Fibroblast of skin of left quadriceps (primary cell): ENCODE measurements at places on chromosomes 4 and X.

DNA sequence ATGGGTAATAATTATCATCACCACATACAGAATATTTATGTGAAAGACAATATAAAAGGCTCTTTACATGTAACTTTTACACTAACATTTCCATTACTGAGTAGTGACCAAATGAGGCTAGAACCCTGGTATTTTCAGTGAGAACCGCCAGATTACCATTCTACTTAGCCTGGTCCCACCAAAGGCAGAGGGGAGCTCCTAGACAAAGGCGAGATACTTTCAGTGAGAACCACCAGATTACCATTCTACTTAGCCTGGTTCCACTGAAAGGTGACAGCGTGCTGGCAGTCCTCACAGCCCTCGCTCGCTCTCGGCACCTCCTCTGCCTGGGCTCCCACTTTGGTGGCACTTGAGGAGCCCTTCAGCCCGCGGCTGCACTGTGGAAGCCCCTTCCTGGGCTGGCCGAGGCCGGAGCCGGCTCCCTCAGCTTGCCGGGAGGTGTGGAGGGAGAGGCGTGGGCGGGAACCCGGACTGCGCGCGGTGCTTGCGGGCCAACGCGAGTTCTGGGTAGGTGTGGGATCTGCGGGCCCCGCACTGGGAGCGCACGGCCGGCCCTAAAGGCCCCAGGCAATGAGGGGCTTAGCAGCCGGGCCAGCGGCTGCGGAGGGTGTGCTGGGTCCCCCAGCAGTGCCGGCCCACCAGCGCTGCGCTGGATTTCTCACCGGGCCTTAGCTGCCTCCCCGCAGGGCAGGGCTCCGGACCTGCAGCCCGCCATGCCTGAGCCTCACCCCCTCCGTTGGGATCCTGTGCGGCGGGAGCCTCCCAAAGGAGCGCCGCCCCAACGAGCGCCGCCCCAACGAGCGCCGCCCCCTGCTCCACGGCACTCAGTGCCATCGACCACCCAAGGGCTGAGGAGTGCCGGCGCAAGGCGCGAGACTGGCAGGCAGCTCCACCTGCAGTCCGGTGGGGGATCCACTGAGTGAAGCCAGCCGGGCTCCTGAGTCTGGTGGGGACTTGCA lies 1276.1 kb downstream of the PCDH7 start:
- no peak for DNase-seq

GRCh38 chrX:110172215-110172614 lies 145.7 kb downstream of the AMMECR1 start:
- DNase-seq = no peak

DNA sequence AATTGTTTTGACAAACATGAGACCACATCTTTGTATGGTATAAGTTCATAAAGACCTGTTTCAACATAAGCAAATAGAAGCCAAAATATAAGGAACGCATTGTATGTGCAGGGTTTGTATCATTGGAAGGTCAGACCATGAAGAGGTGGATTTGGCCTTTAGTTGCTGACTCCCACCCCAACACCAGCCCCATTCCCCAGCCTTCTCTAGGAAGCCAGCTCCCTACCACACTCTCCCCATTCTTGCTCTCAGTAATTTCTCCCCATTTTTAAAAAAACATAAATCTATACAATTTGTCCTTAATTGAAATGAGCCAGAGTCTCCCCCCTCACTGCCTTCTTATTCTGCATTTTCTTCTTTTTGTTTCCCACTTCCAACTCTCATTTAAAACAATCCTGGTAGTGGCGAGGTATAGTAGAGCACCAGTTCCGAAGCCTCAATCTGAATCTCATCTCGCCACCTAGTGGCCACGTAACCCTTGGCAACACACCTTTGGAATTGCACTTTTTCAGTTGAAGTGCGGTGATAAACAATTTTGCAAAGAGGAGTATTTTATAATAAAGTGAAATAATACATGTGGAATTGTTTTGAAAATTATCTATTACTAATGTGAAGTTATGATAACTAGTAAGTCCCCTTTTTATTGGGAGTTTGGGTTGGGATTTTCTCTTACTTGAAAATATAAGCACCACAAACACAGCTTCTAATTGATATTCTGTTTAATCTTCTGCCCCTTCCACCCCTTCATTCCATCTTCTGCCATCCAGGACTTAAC lies 126.6 kb downstream of the ASB9 start:
- DNase-seq = no peak

- no peak for DNase-seq
Observed at GRCh38 chr4:170697045-170697444, 607.3 kb upstream of the AADAT start.

DNA sequence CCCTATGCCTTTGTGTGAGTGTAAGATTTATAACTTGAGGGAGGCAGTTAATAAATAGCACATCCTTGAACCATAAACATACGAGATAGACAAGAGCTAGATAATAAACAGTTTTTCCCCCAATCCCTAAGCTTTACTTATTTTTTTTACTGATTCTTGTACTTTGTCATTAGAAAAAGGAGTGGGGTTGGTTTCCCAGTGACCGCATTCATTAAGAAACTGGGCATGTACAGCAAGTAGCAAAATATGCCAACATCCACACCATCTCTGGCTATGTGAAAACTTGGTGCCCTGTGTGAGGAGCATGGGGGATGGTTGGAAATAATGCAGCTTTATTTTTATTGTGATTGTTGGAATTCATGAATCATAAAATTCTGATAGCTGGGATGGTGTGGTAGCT lies 176.2 kb downstream of the CBR4 start:
- no peak for DNase-seq

DNA sequence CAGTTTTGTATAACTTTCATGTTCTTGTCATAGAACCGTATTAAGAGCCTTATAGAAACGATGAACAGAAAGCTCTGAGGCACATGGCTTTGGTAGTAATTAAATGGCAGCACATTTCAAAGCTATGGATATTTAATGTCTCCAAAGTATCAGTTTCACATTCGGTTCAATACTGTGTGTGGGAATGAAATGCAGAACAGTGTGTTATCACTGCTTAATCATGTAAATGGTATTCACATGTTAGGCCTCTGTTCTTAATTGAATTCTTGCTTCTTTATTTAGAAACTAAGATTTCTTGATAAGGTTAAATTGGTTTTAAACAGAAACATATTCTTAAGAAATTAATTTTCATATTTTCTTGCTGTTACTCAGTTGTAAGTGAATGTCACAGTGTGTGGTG lies 701.0 kb upstream of the PITX2 start:
- DNase-seq = peak; percentile 33

- peak; percentile 31 for DNase-seq
Observed at GRCh38 chr4:123198706-123199105, 197.9 kb upstream of the SPRY1 start.

- DNase-seq = no peak
Observed at GRCh38 chrX:40514376-40514775, 66.4 kb upstream of the ATP6AP2 start.

- DNase-seq = no peak
Observed at GRCh38 chr4:23614284-23614892, 275.5 kb downstream of the PPARGC1A start.

DNA sequence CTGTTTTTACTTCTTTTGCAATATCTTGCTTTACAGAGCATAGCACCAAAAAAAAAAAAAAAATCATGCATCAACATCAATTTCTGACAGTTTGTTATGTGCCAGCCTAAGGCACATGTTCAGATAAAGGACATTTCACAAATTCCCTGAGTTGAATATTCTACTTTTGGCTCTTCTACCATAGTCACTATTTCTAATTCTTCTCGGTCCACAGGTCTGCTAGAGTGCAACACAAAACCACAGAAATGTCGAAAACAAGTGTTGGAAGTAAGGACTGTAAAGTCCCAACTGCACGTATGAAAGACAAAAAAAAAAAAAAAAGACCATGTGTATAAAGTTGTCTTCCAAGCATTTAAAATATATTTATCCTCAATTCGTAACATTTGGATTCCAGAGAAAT lies 494.2 kb upstream of the INTU start:
- DNase-seq = no peak

DNA sequence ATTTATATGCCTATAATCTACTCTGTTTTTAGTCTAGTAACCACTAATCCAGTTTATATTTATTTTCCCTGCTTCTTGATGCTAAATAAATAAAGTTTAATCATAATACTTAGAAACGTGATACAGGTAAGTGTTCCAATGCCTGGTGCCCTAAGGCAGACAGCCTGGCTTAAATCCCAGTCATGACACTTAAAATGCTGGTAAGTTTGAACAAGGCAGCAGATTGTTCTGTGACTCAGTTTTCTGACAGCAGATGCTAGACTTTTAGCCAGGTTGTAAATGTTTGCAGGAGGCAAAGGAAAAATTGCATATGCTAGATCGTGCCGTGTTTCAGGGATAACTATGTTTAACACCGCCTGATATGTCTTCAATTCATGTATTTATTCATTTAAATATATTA lies 2661.6 kb downstream of the PCDH7 start:
- DNase-seq = no peak

DNA sequence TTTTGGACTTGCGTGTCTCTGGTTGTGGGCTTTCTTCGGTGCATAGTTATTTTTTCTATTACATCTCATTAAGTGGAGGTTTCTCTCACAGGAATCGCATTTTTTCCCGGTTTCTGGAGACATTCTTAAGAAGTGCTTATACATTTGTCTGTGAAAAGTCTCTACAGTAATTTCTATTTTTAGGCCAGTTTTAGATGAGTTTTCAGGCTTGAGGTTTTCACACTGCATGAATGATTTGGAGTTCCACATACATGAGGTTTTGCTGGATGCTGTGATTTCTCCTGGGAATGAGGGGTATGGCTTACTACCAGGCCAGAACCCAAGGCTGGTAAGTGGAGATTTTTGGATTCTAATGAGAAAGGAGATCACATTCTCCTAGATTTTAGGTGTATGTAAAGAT lies 422.6 kb upstream of the SLIT2 start:
- no peak for DNase-seq

- DNase-seq = no peak
Observed at GRCh38 chr4:62487016-62487415, 1286.9 kb downstream of the ADGRL3 start.

- DNase-seq = peak; percentile 26
Observed at GRCh38 chr4:156193800-156194199, 240.1 kb upstream of the CTSO start.

- DNase-seq = no peak
Observed at GRCh38 chr4:163673848-163674697, 179.6 kb downstream of the TMA16 start.

DNA sequence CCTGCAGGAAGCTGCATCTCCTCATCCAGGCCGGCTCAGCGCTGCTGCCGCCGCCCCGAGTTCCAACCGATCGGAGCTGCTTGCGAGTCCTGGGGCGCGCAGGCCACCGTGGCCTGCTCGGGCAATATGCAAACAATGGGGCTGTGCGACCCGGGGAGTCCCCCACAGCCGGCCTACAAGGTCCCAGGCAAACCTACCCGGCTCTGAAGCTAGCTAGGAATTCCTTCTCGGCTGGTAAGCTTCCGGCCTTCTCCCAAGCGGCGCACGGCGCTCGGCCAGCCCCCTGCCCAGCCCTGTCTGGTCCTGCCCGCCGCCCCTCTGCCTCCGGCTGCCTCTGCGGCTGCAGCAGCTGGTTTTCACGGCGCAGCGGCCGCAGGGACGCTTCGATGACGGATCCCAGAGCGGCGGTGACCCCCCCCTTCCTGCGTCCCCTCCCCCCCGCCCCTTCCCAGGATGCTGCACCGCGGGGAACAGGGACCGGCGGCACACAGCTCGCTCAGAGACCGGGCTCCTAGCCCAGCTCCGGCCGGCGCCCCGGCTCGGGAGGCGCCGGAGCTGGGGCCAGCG lies 59.4 kb downstream of the TSC22D3 start:
- DNase-seq = no peak

GRCh38 chrX:133980406-133980805 lies 5.0 kb downstream of the GPC3 start:
- DNase-seq = peak; percentile 55

- no peak for DNase-seq
Observed at GRCh38 chrX:118271775-118272174, 74.1 kb upstream of the WDR44 start.

GRCh38 chr4:154928640-154929257 lies 147.7 kb downstream of the RBM46 start:
- DNase-seq = peak; percentile 6

GRCh38 chr4:75985116-75985515 lies 5.6 kb downstream of the SDAD1 start:
- DNase-seq = peak; percentile 70

GRCh38 chr4:126046081-126046614 lies 731.4 kb downstream of the FAT4 start:
- DNase-seq = no peak

DNA sequence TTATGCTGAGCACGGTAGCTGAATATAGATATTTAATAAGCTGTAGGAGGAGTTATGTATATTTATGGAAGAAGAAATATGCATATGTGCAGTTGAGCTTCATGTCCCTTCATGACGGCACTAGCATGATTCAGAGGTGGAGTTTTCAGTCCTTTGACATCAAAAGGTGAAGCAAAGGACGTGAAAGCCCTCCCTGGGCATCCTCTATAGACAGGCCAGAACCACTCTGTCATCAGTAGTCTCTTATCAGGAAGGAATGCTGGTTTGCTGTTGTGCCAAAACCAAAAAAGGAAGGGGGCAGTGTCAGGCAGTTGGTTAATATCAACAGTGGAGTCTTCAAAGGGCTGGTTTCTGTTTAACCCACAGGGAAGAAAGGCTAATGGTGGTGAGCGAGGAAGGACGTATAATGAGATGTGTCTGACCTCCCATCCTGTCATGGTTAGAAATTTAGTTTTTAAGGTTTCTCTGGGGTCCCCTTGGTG lies 23.5 kb upstream of the IL2 start:
- no peak for DNase-seq

GRCh38 chr4:15717657-15718416 lies 15.0 kb downstream of the BST1 start:
- DNase-seq = no peak

- DNase-seq = peak; percentile 56
Observed at GRCh38 chr4:147479786-147480185, 1.1 kb upstream of the EDNRA start.

- DNase-seq = no peak
Observed at GRCh38 chrX:112698946-112699345, 19.2 kb upstream of the LHFPL1 start.

DNA sequence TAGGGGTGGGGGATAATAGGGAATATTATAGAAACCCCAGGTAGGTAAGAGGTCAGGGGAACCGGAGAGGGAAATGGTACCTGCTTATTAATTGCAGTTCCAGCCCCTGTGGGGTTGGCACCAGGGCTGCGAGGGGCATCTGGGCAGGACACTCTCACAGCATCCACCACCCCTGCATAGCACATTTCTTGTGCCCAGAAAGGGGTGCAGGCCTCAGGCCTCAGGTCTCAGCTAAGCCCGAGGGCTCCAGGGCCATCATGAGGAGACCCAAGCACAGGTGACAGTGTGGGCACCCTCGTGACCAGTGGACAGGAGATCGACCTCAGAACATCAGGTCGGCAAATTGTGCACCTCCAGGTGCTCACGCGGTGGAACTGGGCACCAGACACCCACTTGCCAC lies 164.7 kb downstream of the EVC2 start:
- no peak for DNase-seq

DNA sequence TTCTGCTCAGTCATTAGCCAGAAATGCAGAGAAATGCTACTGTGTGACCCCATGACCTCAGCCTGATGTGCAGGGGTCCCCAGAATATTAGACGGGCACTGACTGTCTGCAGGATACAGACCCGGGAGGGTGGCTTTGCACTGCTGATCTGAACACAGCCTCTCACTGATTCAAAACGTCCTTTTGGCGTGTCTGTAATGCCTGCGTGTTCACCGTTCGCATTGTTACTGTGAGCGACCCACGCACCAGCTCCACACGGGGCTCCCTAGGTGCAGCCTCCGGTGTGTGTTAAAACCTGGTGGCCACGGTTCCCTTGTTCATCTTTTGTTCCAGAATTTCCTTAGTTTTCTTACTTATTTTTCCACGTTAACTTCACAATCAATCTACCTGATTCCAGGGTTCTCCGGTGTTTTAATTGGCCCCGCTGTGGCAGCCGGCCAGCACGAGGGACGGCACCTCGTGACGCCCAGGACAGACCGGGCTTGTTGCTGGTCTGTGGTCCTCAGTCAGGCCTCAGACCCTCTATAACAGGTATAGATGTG lies 32.0 kb upstream of the SPON2 start:
- DNase-seq = no peak
